Activated CD8-positive, alpha-beta memory T cell treated with anti-CD3 and anti-CD28 coated beads for 48 hours (primary cell): ENCODE measurements at places on chromosomes 12 and 14.

DNA sequence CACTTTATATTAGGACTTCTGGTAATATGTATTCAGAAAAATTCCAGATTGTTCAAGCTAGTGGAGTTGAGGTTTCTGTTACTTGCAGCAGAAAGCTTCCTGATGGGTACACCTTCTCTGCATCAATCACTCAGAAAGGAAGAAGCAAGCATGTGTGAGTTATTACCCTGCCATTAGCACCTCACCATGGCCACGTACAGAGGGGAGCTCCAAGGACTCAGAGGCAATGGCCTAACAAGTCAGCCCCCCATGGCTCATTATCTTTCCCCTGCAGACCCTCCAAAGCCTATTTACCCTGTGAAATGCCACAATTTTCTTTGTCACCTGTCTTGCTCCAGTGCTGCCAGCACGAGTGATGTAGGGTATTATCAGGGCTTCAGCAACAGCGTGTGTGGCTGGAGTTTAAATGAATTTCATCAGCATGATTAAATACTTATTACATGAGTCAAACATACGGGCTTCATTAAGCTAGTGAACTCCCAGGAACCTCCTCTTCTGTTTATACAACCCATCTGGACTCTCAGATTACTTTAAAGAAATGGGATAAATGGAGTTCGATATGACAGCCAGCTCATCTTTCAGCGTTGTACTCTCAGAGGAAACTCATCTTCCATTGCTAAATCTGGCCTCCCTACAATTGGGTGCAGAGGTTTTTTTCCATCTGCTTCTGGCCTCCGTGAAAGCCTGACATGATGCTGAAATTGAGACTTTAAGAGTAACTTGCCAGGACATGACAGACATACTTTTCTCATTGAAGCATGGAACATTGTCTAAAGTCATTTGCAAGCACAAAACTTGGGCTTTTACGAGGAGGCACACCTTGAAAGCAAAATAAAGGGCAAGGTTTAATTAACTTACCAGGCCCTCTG, 135.9 kb downstream of the TMEM30B start:
- DNase-seq = no peak

GRCh38 chr14:88013750-88014349, 8.9 kb downstream of the GPR65 start:
- DNase-seq = no peak

GRCh38 chr12:8823565-8824300, 1.3 kb downstream of the A2ML1 start:
- DNase-seq = no peak

GRCh38 chr14:94021416-94022157, 4.6 kb upstream of the OTUB2 start:
- no peak for DNase-seq

GRCh38 chr12:123288751-123289346, 17.2 kb upstream of the CDK2AP1 start:
- DNase-seq = no peak

GRCh38 chr12:78194448-78194847, 363.8 kb downstream of the NAV3 start:
- DNase-seq = no peak

GRCh38 chr12:107242189-107242588, 148.8 kb upstream of the CRY1 start:
- no peak for DNase-seq

- DNase-seq = no peak
Observed at GRCh38 chr12:115683240-115683780, 594.2 kb downstream of the MED13L start.

DNA sequence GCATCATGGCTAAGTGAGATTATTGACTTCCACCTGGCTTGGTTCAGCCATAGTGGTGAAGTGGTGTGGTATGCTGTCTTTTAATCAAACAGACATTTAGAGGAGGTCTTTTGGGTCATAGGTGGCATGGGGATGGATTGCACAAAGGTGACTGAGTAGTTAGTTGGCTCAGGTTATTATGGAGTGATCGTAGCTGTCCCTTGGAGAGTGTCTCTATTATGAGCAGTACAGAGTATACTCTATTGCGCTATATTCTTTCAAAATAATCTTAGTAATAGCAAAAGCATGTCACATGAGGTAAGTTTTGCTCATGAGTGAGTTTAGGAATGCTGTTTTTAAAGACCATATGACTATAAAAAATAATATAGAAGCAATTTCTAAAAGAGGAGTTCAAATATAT, 60.4 kb downstream of the RASSF8 start:
- no peak for DNase-seq

DNA sequence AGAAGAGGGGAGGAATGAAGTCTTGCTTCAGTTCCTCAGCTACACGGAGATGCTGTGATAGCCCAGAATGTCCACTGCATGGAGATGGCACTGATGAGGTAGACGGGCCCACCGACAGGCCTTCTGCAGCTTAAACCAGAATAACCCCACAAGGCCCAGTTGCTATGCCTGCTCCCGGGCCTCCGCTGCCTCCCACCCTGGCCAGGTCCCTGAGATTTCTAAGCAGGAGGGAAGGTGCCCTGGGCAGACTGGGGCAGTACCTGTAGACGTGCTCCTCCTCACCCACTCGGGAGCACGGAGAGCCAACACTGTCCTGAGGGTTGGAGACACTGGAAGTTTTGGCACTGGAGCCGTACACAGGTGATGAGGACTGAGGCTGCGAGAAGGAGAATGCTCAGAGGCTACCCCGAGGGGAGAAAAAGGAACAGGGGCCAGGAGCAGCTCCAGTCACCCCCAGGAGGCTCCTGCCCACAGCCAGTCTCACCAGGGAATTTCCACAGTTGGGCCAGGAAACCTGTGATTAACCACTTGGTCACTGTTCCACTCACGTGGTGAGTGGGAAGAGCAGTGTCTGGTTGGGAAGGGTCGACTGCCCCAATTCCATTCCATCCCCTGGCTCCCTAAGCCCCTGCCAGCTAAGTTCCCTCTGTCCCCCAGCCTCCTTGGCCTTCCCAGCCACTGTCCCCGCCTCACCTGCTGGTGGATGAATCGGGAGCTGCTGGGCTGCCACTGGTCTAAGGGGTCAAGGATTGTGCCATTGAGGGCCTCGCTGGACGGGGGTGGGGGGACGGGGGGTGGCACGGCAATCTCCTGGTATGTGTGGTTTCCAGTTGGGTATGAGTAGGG, 22.8 kb upstream of the RPLP0 start:
- DNase-seq = no peak

- DNase-seq = no peak
Observed at GRCh38 chr12:694734-695503, 31.7 kb upstream of the NINJ2 start.

DNA sequence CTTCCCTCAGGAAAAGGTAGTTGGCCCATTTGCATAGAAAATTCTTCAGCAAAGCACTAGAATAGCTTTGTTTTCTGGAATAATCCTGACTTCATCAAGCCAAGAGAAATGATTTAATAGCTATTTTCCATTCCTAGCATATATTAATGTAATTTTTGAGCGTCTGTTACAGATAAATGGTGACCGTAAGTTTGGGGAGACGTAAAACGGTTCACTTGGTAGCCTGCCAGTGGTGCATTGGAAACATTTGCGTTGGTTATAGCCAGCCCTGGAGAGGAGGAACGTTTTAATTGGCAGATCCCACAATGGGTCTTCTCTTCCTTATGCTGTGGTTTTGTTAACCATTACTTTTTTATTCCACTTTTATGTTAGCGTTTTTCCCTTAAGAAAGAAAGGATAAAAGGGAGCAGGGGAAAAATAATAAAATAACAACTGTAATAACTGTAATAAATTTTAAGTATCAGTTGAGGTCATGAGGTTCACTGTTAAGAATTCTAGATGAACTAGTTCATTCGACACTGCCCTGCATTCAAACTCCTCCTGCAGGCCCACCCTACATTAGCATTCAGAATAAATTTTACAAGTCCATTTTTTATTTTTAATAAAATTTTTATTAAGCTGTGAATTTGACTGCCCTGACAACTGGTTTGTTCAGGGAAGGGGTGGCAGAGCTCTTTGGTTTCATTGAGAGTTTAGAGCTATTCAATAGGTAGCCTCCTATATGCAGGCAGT, 300.7 kb downstream of the ERC1 start:
- no peak for DNase-seq

DNA sequence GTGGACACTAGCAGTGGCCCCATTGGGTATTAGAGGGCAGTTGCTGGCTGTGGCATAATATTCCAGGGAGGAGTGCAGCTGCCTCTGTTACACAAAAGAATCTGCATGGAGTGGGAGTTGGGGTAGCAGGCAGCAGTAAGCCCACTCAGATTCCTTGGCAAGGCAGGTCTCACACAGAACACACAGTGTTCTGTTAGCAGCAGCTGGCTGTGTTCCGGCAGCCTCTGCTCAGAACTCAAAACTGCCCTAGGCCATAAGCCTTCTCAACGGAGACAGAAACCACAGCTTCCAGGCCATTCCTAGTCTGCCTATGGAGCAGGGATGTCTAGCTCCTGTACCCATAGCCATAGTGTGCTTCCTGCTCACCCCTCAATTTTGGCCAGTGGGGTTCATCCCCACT, 1085.4 kb downstream of the SLC6A15 start:
- no peak for DNase-seq

GRCh38 chr12:7190268-7191055, 976 bp downstream of the PEX5 start:
- DNase-seq = no peak

DNA sequence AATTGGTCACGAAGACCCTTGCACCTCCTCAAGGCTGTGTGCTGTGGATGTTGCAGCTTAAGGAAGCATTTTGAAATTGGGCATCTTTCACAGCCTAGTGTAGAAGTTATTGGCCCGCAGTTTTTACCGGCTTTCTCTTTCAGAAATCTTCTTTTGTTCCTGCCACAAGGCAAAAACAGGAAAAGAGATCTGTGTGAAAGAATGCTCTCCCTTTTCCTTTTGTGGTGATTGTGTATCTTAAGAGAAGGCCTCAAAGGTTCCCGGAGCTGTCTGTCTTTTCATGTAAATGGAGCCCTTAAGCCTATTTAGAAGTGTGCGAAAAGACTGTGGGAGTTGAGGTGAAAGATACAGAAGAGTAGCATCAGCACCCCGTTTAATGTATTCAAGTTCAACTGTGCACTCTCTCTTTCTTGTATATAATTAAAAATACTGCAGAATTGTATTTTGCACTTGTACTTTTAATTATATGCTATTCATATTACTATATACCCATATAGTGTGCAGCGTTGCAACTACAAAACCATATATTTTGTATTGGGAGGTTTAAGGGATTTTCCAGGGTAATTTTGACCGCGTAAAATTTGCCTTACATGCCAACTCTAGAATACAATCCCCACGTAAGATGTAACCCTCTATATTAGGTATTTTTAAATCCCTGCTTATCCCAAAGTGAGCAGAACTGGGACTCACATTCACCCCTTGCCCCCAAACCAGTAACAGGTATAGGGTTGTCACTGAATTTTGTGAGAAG, 441.7 kb downstream of the RAD51B start:
- DNase-seq = no peak

- no peak for DNase-seq
Observed at GRCh38 chr12:51378749-51379148, 12.5 kb downstream of the GALNT6 start.

GRCh38 chr14:69540654-69541335, 33.9 kb downstream of the CCDC177 start:
- no peak for DNase-seq

GRCh38 chr12:102480406-102480805, at the start of gene IGF1:
TSS of gene IGF1 (minus strand) at chr12:102480563. CDS start at chr12:102480381, 182 bp downstream.
- no peak for DNase-seq

- DNase-seq = no peak
Observed at GRCh38 chr14:93493054-93493453, 62.3 kb downstream of the UNC79 start.

DNA sequence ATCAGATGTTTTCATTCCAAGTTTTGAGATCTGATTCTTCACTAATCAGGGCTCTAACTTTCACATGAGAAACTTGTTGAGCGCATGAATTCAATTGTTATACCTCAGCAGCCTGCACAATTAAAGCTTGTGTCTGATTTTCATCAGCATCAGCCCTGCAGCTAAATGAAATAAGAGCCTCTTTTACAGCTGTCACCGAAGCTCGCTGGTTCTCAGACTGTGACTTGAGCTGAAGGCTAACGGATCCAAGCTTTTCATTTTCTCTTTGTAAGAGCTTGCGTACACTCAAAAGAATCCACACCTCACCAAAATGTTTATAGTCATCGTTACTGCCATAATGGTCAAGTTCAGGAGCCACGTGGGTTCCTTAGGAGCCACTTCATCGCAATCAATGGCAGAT, 65.5 kb upstream of the BEGAIN start:
- no peak for DNase-seq

DNA sequence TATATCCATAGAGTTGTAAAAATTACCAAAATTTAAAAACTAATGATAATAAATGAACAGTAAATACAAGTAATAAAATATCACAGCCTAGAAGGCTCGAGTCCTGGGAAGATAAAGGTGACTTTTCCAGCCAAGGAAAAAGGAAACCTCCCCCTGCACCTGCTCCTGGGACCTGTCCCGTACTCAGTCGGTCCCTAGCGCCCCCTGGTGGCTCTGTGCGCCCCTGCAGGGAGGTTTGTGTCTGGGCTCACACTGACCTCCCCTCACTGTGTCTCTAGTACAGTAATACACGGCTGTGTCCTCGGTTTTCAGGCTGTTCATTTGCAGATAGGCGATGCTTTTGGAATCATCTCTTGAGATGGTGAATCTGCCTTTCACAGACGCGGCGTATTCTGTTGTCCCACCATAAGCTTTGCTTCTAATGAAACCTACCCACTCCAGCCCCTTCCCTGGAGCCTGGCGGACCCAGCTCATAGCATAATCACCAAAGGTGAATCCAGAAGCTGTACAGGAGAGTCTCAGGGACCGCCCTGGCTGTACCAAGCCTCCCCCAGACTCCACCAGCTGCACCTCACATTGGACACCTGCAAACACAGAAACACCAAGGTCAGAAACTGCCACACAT, 1030.4 kb downstream of the TMEM121 start:
- DNase-seq = peak; percentile 47

DNA sequence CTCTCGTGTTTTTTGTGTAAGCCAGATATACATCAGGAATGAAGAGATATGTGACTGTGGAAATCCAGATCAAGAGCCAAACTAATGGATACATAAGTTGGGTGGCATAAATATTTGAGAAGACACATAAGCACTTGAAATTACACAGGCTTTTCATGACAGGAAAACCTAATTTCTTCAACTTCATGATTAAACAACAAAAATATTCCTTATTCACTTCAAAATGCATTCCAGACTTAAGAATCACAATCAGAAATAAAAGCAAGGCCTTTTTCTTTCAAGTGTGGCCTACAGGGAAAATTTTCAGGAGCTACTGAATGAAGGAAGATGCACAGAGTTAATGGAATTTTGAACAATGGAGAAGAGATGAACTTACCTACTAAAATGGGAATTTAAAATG, 515.6 kb downstream of the FOXG1 start:
- no peak for DNase-seq

DNA sequence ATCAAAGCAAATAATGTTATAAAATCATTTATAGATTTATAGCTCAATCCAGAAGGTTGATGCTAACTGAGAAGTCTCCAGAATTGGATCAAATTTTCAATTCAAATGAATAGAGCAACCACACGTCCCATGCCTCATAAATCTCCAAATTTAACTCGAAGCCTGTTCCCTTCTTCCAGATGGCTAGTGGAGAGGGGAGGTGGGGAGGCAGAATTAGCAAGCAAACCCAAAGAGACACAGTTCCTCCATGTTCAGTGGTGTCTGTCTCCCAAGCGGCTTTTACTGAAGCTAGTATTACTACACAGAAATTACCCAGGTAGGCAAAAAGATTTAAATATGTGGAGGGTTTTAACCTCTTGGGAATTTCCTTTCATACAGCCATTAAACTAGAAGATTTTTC, 65.8 kb downstream of the DUSP6 start:
- no peak for DNase-seq
